ENCODE measurements at places on chromosomes 2 and 18. TPM values are rescaled to one million over a fixed set of nuclear protein-coding genes. Genes with fewer than 3 reads are reported as not detected.

- H3K27ac ChIP-seq: no peak overlapping the region
- no peaks in the 10 kb centered on the region for H3K36me3 ChIP-seq
- no peak overlapping the region for H3K4me3 ChIP-seq
- H3K27me3 ChIP-seq: peaks cover 3% of the 10 kb centered on the region
These were observed 110.7 kb downstream of the SLC8A1 start for GRCh38 chr2:40341198-40341597.

GRCh38 chr2:203690441-203691047 lies 15.9 kb upstream of the CD28 start:
- no peaks in the 10 kb centered on the region for H3K36me3 ChIP-seq
- peaks cover 23% of the 10 kb centered on the region for H3K4me1 ChIP-seq

DNA sequence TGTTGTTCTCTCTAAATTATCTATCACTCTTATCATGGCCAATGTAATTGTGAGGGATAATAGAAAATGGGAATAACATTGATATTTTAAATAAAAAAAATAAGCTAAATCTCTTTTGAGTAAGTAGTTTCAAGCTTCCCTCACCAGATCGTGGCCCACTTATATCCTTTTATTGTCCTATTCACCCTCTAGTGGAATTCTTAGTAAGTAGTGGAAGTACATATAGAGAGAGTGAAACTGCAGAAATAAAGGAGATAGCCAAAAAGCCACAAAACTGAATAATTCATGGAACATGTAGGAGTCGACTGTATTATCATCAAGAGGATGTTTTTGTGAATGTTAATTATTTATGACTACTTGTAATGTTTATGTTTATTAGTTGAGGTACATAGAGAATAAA lies 66.1 kb upstream of the DTNA start:
- no peak overlapping the region for H3K4me3 ChIP-seq
- H3K27ac ChIP-seq: no peak overlapping the region
- no peaks in the 10 kb centered on the region for H3K27me3 ChIP-seq
- H3K4me1 ChIP-seq: no peaks in the 10 kb centered on the region
- H3K36me3 ChIP-seq: no peaks in the 10 kb centered on the region

DNA sequence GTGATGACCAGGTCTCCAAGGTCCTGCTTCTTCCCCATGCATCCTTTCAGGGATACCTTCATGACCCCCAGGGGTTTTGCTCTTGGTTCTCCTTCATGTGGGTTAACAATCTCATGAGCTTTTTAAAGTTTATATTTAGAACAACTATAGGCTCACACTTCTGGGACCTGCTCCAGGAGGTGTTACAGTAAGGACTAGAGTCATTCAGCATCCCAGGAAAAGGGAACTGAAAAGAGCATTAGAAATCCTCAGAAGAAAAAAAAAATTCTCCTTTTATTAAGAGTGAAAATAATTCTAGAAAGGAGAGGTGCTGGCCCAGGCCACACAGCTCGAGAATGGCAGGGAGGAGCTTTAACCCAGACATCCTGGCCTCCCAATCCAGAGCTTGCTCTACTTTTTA lies 66.5 kb downstream of the SETBP1 start:
- no peak overlapping the region for H3K4me3 ChIP-seq
- no peak overlapping the region for H3K27ac ChIP-seq
- DNase-seq: no peak
- H3K36me3 ChIP-seq: no peaks in the 10 kb centered on the region
- H3K27me3 ChIP-seq: peaks cover 2% of the 10 kb centered on the region

GRCh38 chr2:60529785-60530627 lies 23.4 kb downstream of the BCL11A start:
- peaks cover 10% of the 10 kb centered on the region for H3K4me1 ChIP-seq
- peaks cover 17% of the 10 kb centered on the region for H3K27me3 ChIP-seq
- DNase-seq: no peak
- H3K27ac ChIP-seq: no peak overlapping the region

LIMS4 gene
- 1.1 TPM for polyA plus RNA-seq

RBFA gene
- polyA plus RNA-seq: 7.2 TPM

Measured in immature natural killer cell (primary cell).